Activated CD8-positive, alpha-beta memory T cell treated with anti-CD3 and anti-CD28 coated beads, Interleukin-2, amount 50 U/mL, for 4 hours (primary cell): ENCODE measurements at places on chromosomes 13 and 19.

DNA sequence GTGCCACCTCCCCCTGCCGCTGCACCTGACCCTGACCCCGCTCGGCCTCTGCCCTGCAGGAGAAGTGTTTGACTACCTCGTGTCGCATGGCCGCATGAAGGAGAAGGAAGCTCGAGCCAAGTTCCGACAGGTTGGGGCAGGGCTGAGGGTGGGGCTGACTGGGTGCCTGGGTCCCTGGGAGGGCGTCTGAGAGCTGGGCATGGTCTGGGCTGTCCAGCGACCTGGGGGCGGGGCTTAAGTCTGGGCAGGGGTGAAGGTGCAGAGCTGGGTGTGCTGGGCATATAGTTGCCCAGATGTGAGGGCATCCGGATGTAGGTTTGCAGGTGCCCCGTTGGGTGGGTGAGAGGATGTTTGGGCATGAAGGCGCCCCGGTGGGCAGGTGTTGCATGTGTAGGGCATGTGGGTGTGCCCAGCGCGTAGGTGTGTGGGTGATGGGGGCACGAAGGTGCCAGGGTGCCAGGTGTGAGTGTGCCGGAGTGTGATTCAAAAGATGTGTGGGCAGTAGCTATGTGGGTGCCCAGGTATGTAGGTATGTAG lies 13.8 kb downstream of the MARK4 start:
- DNase-seq, result no peak

- DNase-seq, result no peak
Observed at GRCh38 chr19:18761531-18762110, 29.5 kb downstream of the COMP start.

- DNase-seq, result no peak
Observed at GRCh38 chr13:50842251-50842989, 1.1 kb downstream of the DLEU7 start.

DNA sequence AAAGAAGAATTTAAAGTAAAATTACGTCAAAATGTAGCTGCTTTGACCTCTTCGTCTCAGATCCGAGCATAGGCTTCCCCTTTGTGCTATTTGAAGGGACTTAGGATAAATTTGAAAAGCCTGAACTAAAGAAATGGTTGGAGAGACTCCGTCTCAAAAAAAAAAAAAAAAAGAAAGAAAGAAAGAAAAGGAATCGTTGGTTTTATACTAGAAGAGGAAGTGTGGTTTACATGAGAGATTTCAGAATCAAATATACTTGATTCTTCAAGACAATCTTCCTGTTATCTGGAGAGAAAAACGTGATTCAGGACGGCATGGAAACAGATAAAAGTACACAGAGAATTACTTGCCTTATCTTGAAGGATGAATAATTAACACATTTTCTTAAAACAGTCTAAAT lies 474 bp upstream of the ZNF780B start:
- no peak for DNase-seq

- DNase-seq, result no peak
Observed at GRCh38 chr13:32010136-32010535, 21.4 kb upstream of the FRY start.

GRCh38 chr13:87403748-87404432 lies 267.3 kb upstream of the SLITRK5 start:
- no peak for DNase-seq

DNA sequence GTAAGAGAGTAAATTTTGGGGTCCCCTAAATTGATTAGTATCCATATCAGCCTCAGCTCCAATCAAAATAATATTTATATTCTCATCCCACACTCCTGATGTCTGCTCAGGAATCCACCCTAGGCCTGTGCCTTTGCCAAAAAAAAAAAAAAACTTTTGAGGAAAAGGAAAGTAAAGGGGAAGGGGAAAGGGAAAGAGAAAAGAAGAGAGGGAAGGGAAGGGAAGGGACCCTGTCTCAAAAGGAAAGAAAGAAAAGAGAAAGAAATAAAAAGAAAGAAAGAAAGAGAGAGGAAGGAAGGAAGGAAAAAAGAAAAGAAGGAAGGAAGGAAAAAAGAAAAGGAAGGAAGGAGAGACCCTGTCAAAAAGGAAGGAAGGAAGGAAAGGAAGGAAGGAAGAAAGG lies 91.8 kb upstream of the CACNA1A start:
- DNase-seq, result no peak

- DNase-seq, result no peak
Observed at GRCh38 chr13:29810145-29810742, 40.2 kb downstream of the UBL3 start.

DNA sequence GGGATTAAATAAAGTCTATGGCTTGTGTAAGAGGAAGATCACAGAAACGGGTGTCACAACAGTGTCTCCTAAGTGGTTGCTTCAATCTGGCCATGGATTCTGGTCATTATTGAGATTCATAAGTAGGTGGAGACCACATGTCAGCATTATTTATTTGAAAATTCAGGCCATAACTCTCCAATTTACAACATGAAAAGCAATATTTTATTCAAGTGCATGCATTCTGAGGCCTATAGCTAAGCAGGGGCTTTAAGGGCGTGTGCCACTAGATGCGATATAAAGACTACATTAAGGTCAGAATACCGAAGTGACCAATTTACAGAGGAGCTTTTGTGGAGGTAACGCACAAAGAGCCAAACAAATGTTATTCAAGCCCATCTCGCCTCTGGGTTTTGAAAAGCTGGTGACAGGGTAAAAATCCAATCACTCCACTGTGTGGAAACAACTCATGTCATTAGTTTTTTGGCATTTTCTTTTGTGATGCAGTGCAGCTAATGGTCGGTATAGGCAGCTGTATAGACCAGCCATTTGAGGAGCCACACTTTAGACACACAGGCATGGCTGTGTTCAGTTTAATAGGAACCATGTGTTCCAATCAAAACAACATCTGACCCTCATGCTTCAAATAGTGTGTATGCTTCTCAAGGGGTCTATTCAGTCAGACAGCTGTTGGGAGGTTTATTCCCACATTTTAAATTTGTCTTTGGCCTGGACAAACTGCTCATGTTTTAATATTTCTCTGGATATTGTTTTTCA lies 123.7 kb downstream of the KL start:
- DNase-seq, result no peak

- DNase-seq, result peak; percentile 89
Observed at GRCh38 chr19:14369399-14370168, 11.7 kb upstream of the ADGRE5 start.

- no peak for DNase-seq
Observed at GRCh38 chr13:100636441-100636840, 38.2 kb downstream of the TMTC4 start.

DNA sequence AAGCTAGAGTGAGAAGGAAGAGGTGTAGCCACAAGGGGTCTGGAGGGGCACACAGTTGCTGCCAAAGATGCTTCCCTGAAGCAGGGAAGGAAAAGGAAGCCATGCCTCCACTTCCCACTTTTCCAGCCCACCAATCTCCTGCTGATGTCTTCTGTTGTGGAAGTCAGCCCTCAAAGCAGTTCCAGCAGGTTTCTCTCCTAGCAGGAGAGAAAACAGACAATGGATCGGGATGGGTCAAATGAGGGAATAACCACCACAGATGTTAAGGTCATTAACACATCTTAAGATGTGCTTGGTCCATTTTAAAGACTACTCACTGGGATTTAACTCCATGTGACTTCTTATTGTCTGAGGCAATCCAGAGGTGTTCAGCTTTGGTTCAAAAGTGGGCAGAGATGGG lies 284.1 kb upstream of the SOX21 start:
- no peak for DNase-seq

DNA sequence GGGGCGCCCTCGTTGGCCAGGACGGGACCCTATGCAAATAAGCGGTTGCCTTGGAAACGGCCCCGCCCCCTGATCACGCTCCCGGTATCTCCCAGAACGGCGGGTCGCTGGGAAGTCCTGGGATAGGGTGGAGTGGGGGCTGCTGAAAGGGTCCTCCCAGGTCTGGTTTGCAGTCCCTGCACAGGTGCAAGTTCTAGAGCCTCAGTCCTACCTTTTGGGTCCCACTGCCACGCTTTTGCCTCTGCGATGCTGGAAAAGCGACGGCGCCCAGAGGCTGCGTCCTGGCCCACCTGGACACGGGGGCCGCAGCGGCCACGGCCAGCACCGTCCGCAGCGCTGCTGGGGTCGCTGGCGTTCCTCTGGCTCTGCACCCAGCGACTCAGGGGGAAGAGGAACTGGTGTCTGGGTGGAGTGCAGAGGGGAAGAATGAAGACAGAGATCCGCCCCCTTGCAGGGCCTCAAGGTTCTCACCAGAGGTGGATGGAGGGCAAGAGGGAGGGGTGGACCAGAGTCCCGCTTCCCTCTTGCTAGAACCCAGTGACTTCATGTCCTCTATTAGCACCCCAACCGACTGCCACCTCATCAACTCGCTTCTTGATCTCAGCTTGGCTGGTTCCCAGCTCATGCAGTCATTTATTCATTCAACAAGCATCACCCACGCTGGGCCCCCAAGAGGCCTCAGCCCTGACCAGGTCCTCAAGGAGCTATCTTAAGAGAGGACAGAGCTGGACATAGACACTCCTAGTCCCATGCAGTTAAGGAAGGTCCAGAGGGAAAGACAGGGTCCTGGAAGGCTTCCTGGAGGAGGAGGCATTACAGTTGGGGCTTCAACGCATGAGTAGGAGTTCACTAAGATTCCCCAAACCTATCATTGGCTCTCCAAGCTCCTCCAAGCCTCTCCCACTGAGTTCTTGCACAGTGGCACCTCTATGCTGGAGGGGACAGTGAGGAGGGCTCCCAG lies at the start of gene LRRC25:
TSS of gene LRRC25 (minus strand) at position 381 of the 961 bp plus-strand sequence. CDS start 659 bp downstream, outside the sequence.
- no peak for DNase-seq

DNA sequence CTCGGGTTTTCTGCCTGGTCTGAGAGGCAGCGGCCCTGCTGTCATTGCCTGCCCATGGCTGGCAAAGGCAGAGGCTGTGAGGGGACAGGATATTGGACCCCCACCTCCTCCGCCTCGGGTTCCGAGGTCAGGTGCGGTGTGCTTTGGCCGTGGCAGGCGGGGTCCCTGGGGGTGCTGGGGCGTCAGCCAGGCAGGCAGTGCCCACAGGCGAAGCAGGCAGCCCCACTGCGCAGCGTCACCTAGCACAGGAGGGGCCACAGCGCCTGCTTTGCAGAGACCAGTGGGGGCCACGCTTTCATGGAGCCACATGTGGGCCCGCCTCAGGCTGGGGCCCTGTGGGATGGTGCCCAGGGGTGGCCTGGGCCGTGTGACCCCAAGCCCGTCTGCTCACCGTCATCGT lies 96.0 kb downstream of the KDM4B start:
- no peak for DNase-seq

- no peak for DNase-seq
Observed at GRCh38 chr19:49340069-49340864, 5.1 kb downstream of the CD37 start.

GRCh38 chr19:1282588-1283206 lies 3.0 kb upstream of the EFNA2 start:
- no peak for DNase-seq

DNA sequence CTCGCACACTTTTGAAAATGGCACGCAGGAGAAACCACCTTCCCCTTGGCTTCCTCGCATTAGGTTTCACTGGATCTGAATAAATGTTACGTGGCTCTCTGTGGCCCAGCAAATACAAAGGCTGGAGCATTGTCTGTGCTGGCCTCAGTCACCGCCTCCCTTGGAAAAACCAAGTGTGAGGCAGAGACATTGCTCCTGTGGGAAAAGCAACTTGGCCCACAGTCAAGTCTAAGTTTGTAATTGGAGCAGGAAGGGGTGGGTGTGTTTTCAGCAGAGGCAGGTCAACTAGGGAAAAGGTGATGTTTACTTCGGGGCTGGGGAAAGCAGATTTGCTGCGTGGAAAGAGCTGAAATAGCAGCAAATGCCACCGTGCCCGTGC lies 101.6 kb downstream of the IRS2 start:
- DNase-seq, result no peak

GRCh38 chr13:27226991-27227390 lies 24.4 kb upstream of the RPL21 start:
- no peak for DNase-seq

DNA sequence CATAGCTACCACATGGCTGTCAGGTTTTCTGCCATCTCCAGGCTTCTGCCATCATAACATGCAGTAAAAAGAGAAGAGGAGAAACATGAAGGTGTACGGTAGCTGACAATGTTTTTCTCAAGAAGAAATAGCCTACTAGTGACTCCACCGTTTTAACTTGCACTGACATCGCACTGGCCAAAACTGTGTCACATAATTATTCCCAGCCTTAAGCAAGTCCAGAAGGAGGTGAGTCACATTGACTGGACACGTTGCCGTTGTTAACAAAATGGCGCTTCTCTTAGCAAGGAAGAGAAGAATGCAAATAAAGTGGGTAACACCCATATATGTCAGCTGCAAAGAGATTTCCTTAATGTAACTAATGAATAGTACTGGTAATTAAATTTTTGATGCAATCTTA lies 810.4 kb upstream of the SLC10A2 start:
- no peak for DNase-seq

DNA sequence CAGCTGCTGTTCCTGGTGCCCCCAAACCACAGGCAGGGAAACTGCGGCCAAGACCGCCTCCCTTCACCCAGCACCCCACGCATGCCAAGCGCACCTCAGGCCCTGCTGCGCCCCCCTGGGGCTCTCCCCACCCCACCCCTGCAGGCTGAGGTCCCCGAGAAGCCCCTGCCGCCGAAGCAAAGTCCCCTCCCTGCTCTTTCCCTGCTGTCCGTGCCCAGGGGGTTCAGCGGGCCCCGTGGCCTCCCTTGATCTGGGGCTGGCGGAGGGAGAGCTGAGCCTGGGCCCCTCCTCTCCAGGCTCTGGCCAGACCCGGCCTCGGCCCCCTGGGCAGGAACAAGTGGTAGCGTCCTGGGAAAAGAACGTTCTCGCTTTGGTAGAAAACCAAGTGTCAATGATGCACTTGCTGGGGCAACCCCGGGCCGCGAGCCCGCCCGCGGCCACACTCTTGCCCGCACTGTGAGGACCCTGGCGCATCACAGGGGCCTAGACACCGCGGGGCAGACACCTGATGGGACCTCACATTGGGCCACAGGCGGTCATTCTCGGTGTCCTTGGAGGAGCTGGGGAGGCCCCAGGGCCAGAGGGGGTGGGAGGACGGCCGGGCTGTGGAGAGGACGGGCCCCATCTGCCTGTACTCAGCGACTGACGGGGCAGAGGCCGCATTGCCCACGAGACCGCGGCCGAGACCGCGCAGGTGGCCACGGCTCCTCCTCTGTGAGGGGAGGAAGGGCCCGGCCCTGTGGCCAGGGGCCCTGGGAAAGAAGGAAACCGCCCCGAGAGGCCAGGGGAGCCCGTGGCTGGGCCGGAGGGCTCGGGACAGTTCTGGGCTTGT lies 29.0 kb downstream of the GPX4 start:
- no peak for DNase-seq

- DNase-seq, result no peak
Observed at GRCh38 chr13:100540621-100541020, 48.0 kb downstream of the GGACT start.

DNA sequence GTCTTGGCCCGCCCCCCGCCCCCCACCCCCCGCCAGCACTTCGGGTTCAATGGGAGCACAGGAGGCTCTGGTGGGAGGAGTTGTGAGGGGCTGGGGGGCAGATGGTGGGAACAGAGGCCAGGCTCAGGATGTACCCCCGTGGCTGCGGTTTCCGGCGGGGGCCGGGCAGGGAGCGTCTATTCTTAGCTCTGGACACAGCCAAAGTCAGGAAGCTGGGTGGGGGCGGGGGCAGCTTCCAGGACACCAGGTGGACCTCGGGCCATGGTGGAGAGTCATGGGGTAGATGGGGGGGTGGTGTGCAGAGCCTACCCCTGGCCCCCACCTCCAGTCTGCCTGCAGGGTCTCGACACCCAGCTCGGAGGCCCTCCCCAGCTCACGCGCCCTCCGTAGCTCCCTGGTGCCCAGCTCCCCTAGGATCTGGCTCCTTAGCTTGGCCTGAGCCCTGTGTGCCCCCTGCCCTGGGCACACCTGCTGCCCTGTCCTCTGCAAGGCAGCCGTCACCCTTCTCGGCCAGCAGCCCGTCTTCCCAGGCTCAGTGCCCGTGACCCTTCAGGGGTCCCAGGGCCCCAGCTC lies 2.2 kb upstream of the TBXA2R start:
- DNase-seq, result no peak

- DNase-seq, result no peak
Observed at GRCh38 chr13:43802511-43802910, 15.7 kb upstream of the ENOX1 start.
